ENCODE measurements at places on chromosomes 2 and 18.

DNA sequence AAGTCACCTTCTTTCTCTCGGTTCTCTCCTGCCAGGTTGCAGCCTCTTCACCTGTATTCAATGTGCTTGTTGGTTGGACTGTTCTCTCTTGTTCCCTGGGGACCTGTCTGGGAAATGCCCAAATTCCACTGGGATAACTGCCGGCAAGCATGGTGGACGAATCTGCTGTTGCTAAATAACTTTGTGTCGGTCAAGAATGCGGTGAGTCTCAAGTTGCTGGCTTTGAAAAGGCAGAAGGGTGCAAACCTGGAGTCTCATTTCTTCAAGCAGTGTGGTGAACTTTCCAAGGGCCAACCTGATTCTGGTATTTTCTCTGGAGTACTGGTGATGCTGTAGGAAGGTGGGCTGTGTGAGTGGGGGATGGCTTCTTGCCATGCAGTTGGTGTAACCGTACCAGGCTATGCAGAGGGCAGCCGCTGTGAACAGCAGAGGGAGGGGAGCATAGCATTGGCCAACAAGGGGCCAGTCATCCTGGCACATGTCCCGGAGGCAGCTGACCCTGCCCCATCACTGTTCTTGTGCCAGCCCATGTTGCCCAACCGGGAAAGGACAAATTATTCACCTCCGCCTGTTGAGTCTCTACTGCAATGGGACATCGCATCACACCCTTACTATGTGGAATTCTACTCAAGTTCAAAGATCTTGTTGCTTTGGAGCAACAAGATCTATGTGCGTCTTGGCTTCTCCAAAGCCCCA lies 88.1 kb upstream of the SEC11C start:
- DNase-seq: no peak

GRCh38 chr2:154537024-154537423 lies 161.5 kb upstream of the KCNJ3 start:
- DNase-seq: no peak

DNA sequence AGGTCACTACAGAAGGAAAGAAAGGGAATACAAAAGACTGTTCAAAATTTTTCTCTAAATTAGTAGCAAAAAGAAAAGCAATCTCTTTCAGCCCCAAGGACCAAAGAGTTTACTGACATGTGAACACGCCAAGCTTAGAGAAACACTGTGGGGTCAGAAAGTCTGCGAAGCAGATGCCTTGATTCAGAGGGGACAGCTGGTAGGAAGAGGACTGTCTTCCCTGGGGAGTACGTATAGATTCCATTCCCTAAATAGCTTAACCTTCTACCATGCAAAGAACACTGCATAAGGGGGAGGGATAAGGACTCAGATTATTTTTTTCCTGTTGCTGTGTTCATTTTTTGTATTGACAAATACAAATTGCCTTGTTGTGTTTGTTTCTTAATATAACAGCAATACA lies 96.1 kb downstream of the IRS1 start:
- DNase-seq: no peak

- no peak for DNase-seq
These were observed 77.2 kb downstream of the NEURL3 start for GRCh38 chr2:96427917-96428316.

DNA sequence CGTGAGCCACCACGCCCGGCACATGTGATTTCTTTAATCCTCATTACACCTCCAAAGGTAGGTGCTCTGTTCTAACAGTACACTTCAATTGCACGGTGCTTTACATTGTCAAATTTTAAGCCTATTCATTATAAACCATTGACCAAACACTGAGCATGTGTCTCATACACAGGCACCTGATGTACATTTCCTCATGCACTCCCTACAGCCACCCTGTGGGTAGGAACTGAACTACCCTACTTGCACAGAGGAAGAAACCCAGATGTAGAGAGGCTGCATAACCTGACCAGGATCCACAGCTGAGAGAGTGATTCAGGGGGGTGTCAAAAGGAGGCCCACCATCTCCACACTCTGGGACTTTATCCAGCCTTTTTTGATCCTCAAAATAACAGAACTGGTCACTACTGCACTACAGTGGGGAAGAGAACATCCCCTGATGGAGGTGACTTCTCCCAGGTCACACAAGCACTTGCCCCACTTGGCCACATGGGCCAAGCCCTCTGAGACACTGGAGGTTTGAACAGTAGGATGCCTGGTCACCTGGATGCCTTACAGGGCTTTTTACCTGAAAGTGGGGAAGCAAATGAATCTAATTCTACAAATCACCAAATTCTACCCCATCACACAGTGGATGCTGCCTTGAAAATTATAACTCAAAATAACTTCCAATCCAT lies 6.9 kb upstream of the DPYSL5 start:
- DNase-seq: no peak
